Heart left ventricle (tissue), 16 donors: ENCODE measurements at places on chromosomes 4 and X. TPM values are rescaled to one million over a fixed set of nuclear protein-coding genes. Genes with fewer than 3 reads are reported as not detected.

PRKG2 gene
- total RNA-seq: not detected

GCNA gene
- 1.1 TPM for total RNA-seq

KDR gene
- 34.5 TPM for total RNA-seq

SMIM31 gene
- not detected for total RNA-seq

DGKK gene
- total RNA-seq: not detected

RHOXF2 gene
- not detected for total RNA-seq

CFAP47 gene
- not detected for total RNA-seq

GPR50 gene
- not detected for total RNA-seq

POU3F4 gene
- total RNA-seq: not detected

PRR32 gene
- not detected for total RNA-seq
